ENCODE measurements at places on chromosomes 5 and 9.

DNA sequence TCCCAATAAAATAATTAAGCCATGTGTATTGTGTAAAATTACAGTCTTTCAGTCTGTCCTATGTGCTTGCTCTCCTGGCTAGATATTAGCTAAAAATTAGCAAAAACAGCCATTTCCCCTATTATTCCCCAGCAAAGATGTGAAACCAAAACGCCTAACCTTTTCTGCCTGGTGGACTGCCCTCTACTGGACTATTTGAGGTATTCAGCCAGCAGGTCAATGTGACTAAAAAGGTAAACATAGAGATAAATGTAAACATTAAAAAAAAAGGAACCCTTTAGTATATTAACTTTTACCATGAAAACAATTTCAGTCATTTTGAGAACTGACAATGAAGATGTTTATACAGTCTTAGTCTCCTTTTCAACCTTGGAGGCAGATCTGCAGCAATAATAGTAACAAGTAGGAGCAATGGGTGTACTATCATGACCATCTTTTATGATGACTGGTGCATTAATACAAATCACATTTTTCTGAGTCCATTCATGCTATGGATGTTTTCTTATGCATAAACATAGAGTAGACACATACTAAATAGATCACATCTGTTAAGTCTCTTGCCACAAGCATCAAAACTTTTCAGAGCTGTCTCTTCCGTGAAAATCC lies 10.1 kb downstream of the ATG12 start:
- DNase-seq: peak; percentile 55

DNA sequence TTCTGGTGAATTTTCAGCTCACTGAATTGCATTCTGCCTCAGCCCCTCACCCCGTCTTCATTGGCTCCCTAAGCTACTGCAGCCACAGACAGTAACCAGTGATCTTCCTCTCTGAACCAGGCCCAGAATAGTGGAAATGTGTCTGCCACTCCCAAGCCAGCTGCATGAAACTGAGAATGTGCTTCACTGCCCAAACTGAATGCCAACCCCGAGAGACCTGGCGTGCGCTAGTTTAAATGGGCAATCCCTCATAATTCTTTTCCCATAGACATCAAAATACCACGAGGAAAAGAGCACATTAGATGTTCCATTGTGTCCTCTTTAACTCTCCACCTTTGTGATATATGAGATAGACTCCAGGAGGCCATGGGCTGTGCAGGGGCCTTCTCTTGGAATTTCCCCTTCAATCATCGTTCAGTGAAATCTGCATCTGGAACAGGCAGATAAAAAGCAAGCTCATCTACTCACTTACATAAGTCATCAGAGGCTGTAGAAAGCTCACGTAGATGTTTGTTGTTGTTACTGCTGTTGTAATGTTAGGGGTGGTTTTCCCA lies 320.2 kb downstream of the NFIB start:
- no peak for DNase-seq

- peak; percentile 25 for DNase-seq
Observed at GRCh38 chr5:37005946-37006540, 129.5 kb downstream of the NIPBL start.

GRCh38 chr5:124956471-124957029 lies 210.1 kb upstream of the ZNF608 start:
- no peak for DNase-seq

DNA sequence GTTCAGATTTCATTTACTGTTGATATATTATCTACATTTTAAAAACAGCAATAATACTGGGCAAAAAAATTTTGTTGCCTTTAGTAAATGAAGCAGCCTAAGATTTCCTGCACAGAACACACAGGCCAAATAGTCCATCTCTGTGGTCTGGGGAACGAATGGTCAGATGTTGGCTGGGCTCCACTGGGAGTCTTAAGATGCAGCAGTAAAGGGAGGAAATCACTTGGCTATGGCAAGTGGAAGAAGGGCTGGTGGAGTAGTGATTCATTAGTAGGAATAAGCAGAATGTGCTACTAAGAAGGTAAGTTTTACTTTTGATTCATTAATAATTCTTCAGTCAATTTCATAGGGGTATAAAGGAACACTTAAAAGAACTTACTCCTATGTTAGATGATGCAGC lies 91.1 kb upstream of the ARRDC3 start:
- DNase-seq: no peak

DNA sequence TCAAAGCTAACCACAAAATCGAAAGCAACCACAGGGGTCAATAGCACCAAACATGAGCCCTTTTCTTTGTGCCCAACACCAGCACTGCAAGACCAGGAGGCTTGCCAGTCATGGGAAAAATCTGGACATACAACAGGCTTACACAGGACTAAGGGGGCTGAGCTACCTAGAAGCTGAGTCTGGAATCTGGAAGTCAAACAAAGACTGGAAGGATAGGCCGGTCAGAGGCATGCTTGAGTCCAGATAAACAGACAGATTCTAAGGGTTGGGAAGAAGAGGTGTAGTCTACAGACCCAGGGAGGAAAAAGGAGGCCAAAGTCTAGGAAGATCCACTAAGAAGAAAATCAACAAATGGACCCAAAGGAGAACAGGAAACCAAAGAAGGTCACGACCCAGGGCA lies 73.3 kb downstream of the MYO10 start:
- no peak for DNase-seq

DNA sequence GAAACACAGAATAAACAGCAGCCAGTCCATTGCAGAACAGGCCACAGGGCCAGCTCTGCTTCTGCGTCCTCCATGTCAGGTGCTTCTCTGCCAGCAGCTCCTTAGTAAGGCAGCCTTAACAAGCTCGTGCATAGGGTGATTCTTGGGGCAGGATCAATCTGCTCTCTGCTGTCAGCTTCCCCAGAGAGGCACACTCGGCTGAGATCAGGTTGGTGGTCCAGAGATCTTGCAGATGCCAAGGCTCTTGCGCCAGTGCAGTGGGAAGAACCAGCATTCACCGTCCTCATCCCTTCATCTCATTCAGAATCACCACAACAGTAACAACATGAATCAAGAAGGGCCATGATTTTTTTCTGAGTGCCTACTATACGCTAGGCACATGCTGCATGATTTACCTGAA lies 49.0 kb upstream of the ALDH1B1 start:
- DNase-seq: no peak

DNA sequence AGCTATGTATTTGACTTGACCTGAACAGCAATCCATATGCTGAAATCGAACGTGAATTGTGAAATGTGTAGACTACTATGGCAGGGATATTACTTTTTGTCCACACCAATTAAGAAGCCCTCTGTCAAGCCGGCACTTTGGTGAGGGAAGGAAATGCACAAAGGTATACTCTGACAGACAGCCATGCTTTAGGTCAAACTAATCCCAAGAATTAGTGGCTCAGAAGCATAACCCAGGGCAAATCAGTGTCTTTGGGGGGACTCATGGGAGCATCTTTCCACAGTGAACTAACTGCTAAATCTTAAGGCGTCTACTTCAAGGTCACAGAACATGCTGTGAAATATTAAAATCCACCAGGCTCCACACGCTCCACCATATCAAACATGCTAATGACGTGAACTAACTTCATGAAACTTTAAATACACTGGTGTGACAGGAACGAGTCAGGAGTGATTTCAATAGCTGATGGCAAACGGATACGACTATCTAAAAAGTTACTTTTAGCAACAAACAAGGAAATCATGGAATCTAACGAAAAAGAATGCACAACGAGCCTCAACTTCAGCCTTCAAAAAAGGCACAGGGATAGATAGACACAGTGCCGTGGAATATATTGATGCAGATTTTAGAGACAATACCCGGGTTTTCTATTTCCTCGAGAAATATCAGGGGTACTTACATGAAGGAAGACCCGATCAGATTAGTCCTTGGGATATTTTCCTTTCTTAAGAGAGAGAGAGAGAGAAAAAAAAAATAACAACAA lies 527 bp downstream of the MEF2C start:
- DNase-seq: no peak

- no peak for DNase-seq
Observed at GRCh38 chr9:18423791-18424531, 50.0 kb upstream of the ADAMTSL1 start.

- no peak for DNase-seq
Observed at GRCh38 chr5:113231653-113232000, 203.2 kb downstream of the TSSK1B start.

- no peak for DNase-seq
Observed at GRCh38 chr9:108779551-108780325, 76.0 kb downstream of the ACTL7B start.

GRCh38 chr9:131650254-131650653 lies 89.6 kb downstream of the RAPGEF1 start:
- peak; percentile 94 for DNase-seq

GRCh38 chr9:108776920-108777639 lies 78.7 kb downstream of the ACTL7B start:
- DNase-seq: peak; percentile 43

- DNase-seq: no peak
Observed at GRCh38 chr5:170418736-170419135, 29.6 kb upstream of the KCNMB1 start.

DNA sequence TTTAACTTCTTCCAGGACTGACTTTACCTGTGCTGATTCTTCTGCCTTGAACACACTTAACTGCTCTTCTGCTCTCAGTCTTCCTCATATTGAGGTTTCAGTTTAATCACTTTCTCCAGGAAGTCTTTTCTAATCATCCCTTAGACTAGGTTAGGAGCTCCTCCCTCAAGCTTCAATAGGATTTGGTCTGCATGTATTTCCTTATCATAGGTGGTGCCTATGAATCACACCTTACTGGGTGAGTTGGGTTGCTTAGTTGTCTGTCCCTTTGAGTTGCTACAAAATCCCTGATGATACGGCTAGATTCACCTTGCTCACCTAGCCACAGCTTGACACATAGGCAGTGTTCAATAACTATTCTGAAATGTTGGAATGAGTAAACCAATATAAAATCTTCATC lies 164.4 kb downstream of the DNAH5 start:
- DNase-seq: no peak

DNA sequence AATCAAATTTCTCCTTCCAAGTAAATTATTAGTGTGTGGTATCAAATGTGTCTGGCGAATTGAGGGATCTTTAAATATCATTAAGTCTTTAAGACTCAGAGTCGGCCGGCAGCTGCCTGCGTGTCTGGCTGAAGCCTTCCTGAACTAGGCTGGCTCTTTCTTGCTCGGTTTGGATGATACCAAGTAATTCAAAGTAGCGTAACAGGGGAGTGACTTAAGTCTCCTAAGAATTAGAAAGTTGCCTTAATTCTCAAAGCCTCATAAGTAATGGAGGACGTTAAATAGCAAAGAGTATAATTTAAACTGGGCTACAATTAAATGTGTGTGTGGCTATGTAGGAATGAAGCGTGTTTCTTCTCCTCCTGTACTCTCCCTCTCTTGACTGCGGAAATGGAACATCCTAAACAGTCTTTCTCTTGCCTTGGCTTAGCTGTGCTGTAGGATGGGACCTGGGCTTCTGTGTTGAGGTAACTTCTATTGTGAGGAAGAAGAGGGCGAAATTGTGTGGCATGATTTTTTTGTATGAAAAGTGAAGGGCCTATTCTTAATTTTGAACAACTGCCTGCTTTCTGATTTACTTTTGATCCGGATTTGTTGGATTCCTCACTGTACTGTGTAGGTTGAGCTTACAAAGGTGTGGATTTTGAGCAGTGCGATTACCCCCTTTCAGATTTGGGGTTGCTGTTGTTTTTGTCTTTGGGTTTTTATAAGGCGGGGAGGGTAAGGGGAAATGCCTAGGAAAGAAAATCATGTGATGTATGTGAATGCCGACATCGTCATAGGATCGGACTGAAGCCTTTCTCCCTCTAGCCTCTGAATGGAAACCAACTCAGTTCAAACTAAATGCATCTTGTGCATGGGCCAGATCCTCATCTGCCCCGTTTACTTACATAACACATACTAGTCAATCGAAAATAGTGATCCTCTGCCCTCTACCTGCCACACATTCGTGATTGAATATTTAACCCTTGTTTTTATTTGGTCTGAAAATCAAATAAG lies 29.9 kb downstream of the CPEB4 start:
- DNase-seq: peak; percentile 71

DNA sequence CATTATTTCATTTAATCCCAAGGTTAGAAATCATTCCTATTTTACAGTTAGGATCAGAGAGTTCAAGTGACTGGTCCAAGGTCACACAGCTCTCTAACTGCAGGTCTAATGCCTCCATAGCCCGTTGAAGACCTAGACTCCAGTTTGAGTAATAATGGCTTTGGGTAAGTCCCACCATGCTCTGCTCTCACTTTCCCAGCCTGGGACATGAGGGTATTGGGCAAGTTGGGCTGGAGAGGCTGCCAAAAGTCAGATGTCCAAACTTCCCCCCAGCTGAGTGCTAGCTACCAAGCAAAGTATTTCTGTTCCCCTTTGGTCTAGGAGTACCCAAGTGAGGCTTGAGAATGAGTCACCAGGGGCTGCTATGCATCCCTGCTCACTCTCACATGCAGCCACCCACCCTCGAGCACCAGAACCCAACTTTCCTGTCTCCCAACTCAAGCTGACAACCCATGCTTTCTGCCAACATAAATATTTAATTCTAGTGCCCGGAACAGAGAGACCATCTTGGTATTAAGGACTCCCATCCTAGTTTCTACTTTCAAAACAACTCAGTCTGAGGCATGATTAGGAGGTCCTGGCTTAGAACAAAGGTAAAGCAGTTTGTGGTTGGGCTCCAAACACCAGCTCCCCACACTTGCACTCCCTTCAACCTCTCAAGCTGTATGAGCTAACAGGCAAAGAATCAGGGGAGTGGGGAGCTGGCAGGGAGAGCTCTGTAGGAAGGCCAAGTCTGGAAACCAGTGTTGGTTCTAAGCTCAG lies 236.5 kb upstream of the TRIM32 start:
- DNase-seq: no peak

DNA sequence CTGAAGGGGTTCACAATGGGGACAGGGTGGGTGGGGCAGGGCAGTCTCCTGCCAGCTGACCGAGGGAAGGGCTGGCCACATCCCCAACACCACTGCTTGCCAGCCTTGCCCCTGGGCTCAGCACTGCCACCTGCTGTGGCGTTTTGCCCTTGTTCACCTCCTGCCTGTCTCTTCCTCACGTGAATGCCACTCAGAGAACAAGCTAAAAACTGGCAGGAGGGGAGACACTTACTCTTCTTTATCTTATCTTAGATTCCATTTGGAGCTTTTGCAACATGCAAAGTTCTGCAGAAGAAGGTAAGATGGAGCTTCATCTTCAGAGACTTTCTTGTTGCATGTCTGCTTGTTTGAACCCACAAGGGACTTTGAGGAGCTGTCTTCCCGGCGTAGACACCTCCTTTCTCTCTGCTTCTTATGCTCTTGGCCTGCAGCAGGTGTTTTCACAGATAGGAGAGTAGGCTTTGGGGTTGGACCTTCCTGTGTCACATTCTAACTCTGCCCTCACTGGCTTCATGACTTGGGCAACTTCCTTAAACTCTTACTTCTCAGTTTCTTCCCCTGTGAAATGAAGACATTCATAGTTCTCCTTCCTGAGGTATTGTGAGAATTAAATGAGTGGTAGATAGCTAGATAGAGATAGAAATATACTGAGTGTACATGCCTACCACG lies 4.1 kb downstream of the LRSAM1 start:
- DNase-seq: peak; percentile 39

GRCh38 chr5:102932781-102933180 lies 177.7 kb downstream of the PAM start:
- DNase-seq: no peak

- DNase-seq: no peak
Observed at GRCh38 chr5:158538506-158539074, 561.1 kb downstream of the EBF1 start.

GRCh38 chr5:59254055-59254687 lies 639.4 kb downstream of the PDE4D start:
- no peak for DNase-seq

All from AG20443 (cell line).